Karpas-422 (cell line): ENCODE measurements at places on chromosomes 12 and 14. TPM values are rescaled to one million over a fixed set of nuclear protein-coding genes. Genes with fewer than 3 reads are reported as not detected.

DNA sequence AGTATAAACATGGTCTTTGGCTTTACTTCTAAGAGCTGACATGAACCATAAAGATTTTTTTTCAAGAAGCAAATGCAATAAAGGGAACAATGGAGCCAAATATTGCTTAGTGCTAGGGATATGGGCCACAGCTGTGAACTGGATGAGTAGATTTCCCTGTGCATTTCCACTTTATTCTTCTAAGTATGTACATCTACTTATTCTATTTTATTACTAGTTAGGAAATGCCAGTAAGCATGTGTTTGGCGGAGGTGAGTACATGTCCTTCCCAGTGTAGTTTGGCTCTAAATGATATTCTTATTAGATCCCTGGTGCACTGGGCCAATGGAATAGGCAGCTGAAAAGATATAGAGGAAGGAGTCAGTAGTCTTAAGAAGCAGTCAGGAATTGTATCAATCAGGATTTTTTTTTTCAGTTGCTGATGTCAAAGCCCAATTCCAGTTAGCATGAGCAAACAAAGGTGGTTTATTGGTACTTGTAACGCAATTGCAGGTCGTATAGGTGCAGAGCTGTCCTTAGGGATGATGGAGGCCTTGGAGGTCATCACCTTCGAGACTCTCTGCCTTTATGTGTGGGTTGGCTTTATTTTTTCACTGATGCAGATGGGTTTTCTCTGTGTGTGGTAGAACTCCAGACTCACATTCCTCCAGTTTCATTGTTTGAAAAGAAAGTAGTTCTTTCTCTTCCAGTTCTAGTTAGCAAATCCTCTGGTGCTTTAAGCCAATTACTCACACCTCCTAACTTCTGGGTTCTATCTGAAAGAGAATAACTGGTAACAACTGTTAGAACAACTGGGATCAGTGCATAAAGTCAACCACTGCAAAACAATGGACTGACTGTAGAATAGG lies 139.0 kb upstream of the LRIG3 start:
- no peak for DNase-seq
- no peaks in the 10 kb centered on the region for H3K27me3 ChIP-seq
- H3K36me3 ChIP-seq, result no peaks in the 10 kb centered on the region
- H3K27ac ChIP-seq, result no peak overlapping the region

- no peaks in the 10 kb centered on the region for H3K4me1 ChIP-seq
- H3K4me3 ChIP-seq, result no peak overlapping the region
- H3K27me3 ChIP-seq, result 0 out of 2 replicates have a peak, but pooled peaks cover 3% of the 10 kb centered on the region
- H3K27ac ChIP-seq, result no peak overlapping the region
- no peak for DNase-seq
- no peaks in the 10 kb centered on the region for H3K36me3 ChIP-seq
Observed at GRCh38 chr14:99699861-99700260, 15.8 kb downstream of the CYP46A1 start.

- H3K27me3 ChIP-seq, result no peaks in the 10 kb centered on the region
- no peak overlapping the region for H3K4me3 ChIP-seq
- DNase-seq, result no peak
- no peaks in the 10 kb centered on the region for H3K4me1 ChIP-seq
Observed at GRCh38 chr14:103066399-103066798, 9.1 kb upstream of the CDC42BPB start.

DNA sequence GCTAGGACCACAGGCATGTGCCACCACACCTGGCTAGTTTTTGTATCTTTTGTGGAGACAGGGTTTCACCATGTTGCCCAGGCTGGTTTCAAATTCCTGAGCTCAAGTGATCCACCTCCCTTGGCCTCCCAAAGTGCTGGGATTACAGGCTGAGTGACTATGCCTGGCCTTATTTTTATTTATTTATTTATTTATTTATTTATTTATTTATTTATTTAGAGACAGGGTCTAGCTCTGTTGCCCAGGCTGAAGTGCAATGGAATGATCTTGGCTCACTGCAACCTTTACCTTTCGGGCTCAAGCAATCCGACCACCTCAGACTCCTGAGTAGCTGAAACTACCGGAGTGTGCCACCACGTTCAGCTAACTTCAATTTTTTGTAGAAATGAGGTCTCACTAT lies 117.0 kb upstream of the MAX start:
- H3K27me3 ChIP-seq, result no peaks in the 10 kb centered on the region
- no peaks in the 10 kb centered on the region for H3K36me3 ChIP-seq
- no peak overlapping the region for H3K27ac ChIP-seq

- H3K36me3 ChIP-seq, result no peaks in the 10 kb centered on the region
- H3K4me3 ChIP-seq, result no peak overlapping the region
- H3K27ac ChIP-seq, result no peak overlapping the region
- DNase-seq, result no peak
- H3K4me1 ChIP-seq, result no peaks in the 10 kb centered on the region
- H3K27me3 ChIP-seq, result no peaks in the 10 kb centered on the region
Observed at GRCh38 chr14:25050269-25051150, 563 bp upstream of the STXBP6 start.

GRCh38 chr14:85531141-85531586 lies 1.2 kb downstream of the FLRT2 start:
- H3K4me1 ChIP-seq, result no peaks in the 10 kb centered on the region
- H3K36me3 ChIP-seq, result no peaks in the 10 kb centered on the region
- H3K27ac ChIP-seq, result no peak overlapping the region
- no peak overlapping the region for H3K4me3 ChIP-seq
- H3K27me3 ChIP-seq, result no peaks in the 10 kb centered on the region

DNA sequence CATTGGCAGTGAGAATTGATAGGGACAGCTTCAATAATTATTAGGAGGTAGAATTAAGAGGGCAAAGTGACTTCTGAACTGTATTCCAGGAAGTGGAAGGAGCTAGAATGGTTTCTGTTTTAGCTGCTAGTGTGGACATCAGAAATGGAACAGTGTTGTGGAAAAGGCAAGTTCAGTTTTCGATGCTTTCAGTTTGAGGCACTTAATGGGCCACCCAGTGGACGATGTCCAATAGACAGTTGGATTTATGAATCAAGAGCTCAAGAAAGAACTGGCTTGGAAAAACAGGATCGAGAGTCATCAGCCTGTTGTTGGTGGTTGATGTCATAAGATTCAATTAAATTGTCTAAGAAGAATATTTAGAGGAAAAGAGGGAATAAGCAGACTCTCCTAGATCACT lies 136.3 kb downstream of the DYRK2 start:
- DNase-seq, result no peak
- no peaks in the 10 kb centered on the region for H3K36me3 ChIP-seq
- no peak overlapping the region for H3K27ac ChIP-seq
- peaks cover 13% of the 10 kb centered on the region for H3K4me1 ChIP-seq

- DNase-seq, result no peak
- no peak overlapping the region for H3K4me3 ChIP-seq
- no peaks in the 10 kb centered on the region for H3K4me1 ChIP-seq
- H3K27ac ChIP-seq, result no peak overlapping the region
Observed at GRCh38 chr12:59041241-59042121, 121.2 kb upstream of the LRIG3 start.

DNA sequence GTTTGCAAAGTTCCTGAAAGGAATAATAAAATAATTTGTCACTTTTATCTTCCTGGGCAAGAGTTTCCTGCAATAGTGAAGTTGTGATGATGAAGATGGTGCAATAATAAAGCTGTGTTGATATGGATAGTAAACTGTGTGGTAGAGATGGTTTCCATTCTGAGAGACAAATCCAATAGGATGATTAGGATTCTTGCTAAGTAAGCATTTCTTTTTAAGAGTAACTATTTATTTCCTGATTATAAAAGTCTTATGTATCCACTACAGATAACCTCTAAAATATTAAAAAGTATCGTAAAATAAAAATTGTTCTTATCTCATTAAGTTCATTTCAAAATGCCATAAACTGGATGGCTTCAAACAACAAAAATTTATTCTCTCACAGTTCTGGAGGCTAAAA lies 28.7 kb downstream of the TSPAN11 start:
- no peak overlapping the region for H3K4me3 ChIP-seq
- H3K27ac ChIP-seq, result no peak overlapping the region
- no peaks in the 10 kb centered on the region for H3K4me1 ChIP-seq
- no peaks in the 10 kb centered on the region for H3K36me3 ChIP-seq

DNA sequence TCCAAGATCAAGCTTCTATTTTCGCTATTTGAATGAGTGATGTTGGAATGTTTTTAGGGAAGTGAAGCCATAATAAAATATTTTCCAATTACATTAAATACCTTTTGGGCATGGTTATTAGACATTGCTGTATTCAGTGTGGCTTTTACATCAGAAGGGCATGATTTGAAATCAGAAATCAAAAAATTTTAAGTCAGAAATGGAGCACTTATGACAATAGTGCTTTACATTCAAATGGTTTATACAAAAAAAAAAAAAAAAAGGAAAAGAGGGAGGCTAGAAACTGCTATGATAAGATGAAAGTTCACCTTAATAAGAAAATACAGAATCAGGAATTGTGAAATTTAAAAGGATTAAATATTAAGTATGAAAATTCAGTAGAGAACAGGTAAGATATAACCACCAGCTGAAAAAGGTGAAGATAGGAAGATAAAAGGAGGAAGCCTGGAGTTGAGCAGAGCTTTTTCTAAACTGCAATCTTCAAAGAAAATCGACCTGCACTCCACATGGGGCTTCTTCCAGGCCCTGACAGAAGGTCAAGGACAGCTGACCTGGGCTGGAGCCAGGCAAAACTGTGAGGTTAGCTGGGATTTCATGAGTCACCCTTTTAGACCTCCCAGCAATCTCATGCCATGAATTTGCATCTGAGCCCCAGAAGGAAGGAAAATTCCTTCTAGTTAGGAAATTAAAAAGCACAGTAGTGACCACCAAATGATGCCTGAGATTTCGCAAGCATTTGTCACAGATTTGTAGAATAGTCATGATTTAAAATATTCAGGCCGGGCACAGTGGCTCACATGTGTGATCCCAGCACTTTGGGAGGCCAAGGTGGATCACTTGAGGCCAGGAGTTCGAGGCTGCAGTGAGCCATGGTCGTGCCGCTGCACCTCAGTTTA lies 23.4 kb upstream of the BMP4 start:
- H3K27ac ChIP-seq, result no peak overlapping the region
- no peaks in the 10 kb centered on the region for H3K4me1 ChIP-seq
- H3K27me3 ChIP-seq, result no peaks in the 10 kb centered on the region
- no peaks in the 10 kb centered on the region for H3K36me3 ChIP-seq
- H3K4me3 ChIP-seq, result no peak overlapping the region
- no peak for DNase-seq

DNA sequence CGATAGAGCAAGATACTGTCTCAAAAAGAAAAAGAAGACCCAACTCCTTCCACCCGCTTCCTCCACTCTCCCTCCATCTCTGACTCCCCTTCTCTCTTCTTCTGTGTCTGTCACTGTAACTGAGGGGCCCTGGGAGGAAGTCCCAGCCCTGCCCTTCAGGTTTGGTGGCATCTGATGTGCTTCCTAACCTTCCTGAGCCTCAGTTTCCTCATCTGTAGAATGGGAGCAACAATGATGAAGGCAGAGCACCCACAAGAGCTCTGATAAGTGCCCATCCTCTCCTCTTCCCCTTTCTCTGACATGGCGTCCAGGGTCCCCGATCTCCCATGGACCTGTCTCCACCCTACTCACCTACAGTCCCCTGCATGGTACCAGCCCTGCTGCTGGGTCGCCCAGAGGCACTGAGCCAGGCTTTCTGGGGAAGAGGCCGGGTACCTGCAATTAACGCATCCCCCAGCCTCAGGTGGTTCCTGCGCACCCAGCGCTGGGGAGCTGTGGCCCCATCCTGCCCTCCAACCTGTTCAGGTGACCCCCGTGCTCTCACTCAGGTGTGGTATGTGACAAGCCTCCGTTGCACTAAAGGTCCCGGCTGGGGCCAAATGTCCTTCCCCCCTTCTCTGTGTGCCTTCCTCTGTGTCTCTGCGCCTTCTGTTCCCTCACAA lies 13.2 kb downstream of the FOXN4 start:
- H3K27ac ChIP-seq, result no peak overlapping the region
- no peak overlapping the region for H3K4me3 ChIP-seq
- DNase-seq, result no peak
- no peaks in the 10 kb centered on the region for H3K27me3 ChIP-seq

- no peaks in the 10 kb centered on the region for H3K36me3 ChIP-seq
- peaks cover 31% of the 10 kb centered on the region for H3K4me1 ChIP-seq
- H3K4me3 ChIP-seq, result peak overlapping the region; percentile 41
- H3K27ac ChIP-seq, result peak overlapping the region; percentile 86
- DNase-seq, result peak; percentile 93
- no peaks in the 10 kb centered on the region for H3K27me3 ChIP-seq
Observed at GRCh38 chr12:26298785-26299621, 103.6 kb downstream of the SSPN start.

MYG1 gene
- 67.1 and 85.5 TPM in 2 replicates for total RNA-seq

CCDC198 gene
- not detected in 2 replicates for total RNA-seq

HVCN1 gene
- total RNA-seq, result 5.1 and 11.5 TPM in 2 replicates
